ENCODE measurements at places on chromosomes 12 and 14.

GRCh38 chr14:41374092-41374491, 232.6 kb upstream of the LRFN5 start:
- DNase-seq = no peak

DNA sequence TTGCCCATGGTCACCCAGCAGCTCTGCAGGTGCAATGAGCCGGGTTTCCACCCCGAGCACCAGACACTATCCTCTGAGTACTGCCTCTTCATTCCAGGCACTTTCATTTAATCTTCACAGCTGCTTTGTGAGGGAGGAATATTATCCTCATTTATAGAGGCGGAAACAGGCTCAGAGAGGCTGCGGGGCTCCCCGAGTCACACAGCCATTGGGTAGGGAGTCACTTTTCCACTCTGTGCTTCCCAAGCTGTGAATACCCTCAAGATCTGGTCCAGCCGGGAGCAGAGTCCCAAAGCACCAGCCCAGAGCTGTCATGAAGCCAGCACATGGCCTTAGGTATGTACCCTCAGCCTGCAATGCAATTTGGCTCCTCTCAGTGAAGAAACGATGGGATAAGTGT, 51.7 kb upstream of the RIN3 start:
- DNase-seq = no peak

DNA sequence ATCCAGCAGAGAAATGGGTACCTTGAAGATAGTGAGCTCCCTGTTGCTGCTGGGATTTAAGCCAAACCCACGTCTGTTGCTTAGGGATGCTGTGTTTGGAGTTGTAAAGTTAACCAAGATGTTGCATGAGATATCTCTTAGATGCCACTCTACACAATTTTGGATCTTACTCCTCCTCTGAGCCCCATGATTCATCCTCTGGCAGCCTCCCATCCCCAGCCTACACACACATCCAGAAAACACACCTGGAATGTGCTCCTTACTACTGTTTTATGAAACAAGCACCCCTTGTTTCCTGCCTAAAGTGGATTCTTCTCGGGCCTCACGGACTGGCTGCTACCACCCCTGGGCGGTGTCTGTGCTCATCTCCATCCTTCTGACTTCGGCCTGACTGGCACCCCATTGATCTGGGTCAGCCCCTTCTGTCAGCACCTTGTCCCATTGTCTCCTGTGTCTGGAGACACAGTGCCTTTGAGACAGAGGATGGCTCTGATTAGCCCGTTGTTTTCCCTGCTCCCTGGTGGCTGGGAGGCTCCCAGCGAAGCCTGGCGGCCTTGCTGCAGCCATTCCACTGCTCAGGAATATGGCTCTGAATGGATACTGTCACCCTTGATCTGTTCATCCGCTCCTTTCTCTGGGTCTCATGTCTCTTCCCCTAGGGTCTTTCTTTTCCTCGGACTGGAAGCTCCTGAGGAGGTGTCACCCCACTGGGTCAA, 24.3 kb downstream of the TSPAN9 start:
- no peak for DNase-seq

DNA sequence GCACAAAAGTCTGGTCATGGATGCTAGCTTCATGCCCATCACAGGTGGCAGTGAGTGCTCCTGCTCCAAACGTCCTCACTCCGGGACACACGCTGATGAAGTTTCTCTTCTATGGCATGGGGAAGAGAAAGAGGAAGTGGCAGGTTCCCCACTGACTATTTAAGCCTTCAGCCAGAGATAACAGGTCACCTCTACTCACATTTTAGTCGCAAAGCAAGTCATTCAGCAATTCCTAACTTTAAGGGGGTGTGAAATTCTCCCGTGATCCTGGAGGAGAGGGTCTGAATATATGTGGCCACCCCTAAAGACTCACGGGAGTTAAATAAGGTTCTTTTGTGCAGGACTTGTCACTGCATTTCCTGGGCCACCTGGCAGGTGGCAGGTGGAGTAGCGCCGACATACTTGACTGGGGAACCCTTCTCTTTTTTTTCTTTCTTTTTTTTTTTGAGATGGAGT, 18.8 kb upstream of the RCOR1 start:
- DNase-seq = peak; percentile 69

DNA sequence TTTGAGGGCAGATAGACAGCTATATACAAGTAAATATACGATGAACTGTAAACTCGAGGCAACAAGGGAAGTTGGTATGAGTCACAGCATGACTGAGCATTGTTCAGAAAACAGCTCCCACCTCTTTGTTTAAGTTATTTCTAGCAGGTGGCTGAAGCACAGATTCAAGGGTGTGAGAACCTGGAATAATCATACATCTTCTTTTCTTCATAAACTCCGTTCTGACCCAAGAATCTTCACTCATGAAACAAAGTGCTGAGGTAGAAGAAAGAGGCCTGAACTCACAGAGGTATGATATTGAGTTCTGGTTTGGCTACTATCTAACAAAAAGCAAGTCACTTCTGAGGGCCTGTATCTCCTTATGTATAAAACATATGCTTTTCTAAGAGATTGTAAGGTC, 364.1 kb upstream of the KITLG start:
- DNase-seq = no peak

- no peak for DNase-seq
Measured at GRCh38 chr12:49587174-49587908, 18.1 kb downstream of the FAM186B start.

- peak; percentile 5 for DNase-seq
Measured at GRCh38 chr12:90909069-90909770, 45.8 kb downstream of the CCER1 start.

DNA sequence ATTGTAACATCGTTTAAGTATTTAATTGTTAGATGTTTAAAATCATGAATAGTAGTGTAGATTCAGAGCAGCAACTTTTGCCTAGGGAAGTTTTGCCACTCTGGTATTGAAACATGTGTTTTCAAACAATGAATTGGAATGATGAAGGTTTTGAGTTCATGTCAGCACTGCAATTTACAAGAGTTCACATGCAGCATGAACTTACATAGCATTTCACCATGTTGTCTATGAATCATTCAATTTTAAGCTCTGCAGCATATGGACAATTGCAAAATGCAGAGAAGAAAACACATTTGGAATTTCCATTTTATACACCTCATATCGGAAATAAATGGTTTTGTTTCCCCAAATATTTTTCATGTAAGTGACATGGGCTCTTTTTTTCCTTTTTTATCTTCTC, 170.7 kb upstream of the CDKN3 start:
- no peak for DNase-seq

- DNase-seq = no peak
Measured at GRCh38 chr14:105152794-105153241, 15.8 kb downstream of the JAG2 start.
